Activated CD8-positive, alpha-beta memory T cell treated with anti-CD3 and anti-CD28 coated beads for 24 hours (primary cell): ENCODE measurements at places on chromosomes 16 and 17.

GRCh38 chr16:72837846-72838585 lies 209.9 kb downstream of the ZFHX3 start:
- no peak for DNase-seq

DNA sequence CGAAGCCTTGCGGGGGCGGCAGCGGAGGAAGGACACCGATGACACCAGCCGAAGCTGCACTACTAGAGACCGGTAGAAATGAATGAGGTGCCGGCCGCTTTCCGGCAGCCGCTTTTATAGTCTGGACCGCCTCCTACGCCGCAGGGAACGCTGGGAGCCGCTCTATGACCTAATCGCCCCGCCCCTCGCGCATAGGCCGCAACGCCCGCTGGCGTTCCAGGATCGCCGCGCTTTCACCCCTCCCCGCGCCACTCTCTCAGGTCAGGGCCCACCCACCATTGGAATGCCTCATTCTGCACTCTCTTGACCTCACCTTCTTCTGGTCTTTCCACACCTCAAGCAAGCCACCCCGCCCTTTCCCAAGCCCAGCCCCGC lies at the start of gene DDX5:
DDX5 (minus strand) TSS at position 89 of the 375 bp plus-strand sequence. CDS start 170 bp downstream, outside the sequence.
- DNase-seq: peak; percentile 99

- peak; percentile 80 for DNase-seq
These were observed 12.3 kb downstream of the GLIS2 start for GRCh38 chr16:4328046-4328781.

DNA sequence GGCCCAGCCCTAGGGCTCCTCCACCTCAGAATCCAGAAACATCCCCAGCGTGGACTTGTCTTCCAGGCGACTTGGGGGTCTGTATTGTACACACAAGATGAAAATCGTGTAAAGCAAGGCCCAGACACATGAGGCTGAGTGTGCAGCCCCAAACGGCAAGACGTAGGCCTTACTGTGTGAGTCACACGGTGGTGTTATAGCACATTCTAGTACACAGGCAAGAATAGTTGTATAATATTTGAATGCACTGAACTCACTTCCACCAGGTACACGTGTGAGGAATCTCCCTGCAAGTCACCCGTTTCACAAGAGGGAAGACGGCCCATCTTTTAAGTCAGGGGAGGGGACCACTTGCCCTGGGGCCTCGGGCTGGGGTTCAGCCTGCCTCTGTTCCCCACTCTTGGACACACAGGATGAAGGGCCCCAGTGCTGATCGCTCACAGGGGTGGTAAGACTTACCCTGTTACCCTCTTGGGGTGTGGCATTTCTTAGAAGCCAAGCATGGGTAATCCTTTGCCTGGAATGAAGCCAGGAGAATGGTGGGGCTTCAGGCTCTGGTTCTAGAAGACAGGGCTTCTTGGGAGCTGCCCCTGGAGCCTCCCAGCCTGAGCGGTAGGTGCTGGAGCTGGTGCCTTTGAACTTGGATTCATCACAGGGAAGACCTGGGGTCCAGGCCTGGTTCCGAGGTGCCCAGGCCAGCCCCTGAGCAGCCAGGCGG lies 71.3 kb downstream of the SREBF1 start:
- no peak for DNase-seq

- no peak for DNase-seq
These were observed 13.1 kb upstream of the ABCC3 start for GRCh38 chr17:50621574-50622031.

DNA sequence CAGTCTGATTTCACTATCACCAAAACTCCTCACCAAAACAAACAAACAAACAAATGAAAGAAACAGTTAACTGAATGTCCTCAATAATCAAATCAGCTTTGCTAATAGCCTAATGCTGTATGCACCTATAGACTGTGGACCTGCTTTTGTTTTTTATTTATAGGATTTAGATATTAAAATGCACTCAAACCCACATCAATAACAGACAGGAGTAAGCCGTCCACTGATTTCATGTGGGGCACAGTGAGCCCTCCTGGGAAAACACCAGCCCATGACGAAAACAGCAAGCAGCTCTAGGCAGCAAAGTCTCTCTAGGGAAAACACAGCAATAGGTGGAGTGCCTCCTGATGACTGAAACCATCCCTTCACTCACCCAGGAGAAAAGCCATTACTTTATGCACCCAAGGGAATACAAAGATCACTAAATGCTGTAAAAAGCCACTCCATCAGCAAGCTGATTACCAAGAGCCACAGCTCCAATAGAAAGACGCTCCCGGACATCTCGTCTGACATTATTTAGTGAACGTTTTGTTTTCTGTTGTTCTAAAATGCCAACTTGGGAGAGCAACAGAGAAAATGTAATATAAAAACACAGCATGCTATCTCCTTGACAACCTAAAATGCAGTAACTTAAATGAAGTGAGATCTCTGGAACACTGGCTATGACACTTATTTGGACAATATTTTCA lies 47.8 kb downstream of the ANKFY1 start:
- DNase-seq: no peak

DNA sequence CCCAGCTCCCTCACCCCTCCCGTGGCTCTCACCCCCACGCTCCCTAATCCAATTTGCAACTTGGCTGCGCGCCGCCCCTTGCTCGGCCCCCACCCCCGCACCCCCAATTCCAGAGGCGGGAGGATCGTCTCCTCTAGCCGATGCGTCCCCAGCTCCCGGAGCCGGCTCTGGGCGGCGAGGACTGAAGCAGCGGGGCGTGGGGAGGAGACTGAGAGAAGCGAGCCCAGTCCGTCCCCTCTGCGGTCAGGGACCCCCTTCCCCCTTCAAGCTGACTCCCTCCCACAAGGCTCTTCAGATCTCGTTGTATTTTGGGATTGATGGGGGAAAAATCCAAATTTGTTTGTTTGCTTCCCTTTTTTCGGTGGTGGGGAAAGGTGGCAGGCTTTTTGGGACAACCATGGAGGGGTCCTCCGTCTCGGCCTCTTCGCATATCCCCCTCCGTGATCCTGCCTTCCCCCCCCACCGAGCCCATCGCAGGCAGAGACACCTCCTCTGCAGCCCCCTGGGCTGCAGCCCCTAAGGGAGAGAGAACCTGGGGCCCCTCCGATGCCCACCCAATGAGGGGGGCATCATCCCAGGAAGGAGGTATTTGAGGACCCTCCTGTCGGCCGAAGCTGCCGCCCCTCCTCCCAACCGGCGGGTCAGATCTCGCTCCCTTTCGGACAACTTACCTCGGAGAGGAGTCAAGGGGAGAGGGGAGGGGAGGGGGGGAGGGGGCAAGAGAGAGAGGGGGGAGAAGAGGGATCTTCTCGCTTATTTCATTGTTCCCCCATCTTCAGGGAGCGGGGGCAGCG lies 466 bp downstream of the NEUROD2 start:
- DNase-seq: peak; percentile 54

- DNase-seq: no peak
These were observed 388 bp downstream of the OXLD1 start for GRCh38 chr17:81666092-81666341.

GRCh38 chr16:55367301-55367811 lies 43.4 kb downstream of the IRX6 start:
- DNase-seq: no peak

DNA sequence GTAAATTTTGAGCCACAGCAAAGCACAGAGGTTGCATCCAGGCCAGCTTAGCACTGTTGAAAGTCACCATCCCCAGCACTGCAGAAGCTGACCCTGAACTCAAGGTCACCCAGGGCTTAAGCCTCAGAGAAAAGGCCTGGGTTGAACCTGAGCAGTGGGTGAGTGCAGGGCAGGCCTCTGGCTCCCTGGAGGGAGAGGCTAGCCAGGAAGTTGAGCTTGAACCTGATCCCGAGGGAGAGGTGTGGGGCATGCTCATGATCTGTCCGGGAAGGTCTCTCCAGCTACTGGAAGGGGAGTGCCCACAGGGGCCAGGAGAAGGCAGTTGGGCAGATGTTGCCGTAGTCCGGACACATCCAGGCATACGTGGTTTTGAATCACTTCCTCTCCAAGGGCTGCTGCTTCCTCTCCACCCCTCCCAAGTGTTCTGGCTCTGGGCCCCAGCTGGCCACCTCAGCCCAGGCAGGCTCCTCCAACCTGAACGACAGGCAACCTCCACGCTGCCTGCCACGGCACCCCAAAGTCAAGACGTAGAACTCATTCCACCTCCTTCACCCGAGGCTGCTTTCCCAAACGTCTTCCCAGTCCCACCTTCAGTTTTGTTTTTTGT lies 18.4 kb downstream of the CARHSP1 start:
- no peak for DNase-seq

DNA sequence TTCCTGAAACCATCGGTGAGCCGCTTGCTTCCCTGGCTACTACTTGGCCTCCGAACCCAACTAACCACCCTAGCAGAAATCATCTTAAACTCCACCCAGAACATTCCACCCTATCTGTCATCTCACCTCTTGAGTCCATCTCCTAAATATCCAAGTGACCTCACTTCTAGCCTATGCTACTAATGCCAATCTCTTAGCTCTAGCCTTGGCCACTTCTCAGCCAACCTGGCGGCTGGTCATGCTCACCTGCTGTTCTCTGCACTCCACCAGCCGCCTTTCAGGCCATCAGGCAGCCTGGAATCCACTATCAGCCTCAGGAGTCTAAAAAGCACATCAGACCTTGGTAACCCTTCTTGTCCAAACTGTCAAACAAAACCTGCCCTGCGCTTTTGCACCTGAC lies 11.9 kb upstream of the CYTH1 start:
- no peak for DNase-seq

- DNase-seq: no peak
These were observed 40.9 kb upstream of the RBFOX3 start for GRCh38 chr17:79651761-79652160.

DNA sequence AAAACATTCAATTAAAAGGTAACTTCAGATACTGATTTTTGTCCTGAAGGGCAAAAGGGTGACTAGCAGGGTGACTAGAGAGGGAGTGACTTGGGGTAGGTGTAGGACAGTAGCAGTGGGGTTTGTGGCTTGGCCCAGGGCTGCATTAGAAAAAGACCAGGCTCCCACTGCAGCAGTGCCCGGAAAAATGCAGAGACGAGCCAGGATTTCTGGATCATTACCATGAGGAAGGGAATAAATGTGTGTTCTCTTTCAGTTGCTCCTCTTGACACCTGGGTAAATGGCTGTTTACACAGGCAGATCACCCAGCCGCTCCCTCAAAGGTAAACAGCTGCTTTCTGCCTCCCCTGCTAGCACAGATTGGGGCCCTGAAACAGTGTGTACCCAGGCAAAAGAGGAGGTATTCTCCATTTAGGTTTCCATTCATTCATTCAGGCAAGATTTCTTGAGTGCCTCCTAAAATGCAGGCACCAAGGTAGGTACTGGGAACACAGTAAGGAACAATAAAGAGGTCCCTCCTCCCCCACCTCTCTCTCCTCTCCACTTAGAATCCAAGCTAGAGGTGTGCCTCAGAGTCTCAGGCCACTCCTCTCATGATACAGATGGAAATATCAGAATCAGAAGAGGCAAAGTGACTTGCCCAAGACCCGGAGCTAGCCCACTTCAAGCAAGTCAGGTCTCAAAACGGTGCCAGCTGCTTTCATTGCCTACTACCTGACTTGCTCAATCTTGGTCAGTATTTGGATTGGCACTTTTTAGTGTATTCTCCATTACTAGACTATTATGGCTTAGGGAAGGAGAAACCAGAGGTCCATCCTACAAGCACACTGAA lies 15.2 kb upstream of the TOX3 start:
- DNase-seq: no peak
